ENCODE measurements at places on chromosomes 4 and X. TPM values are rescaled to one million over a fixed set of nuclear protein-coding genes. Genes with fewer than 3 reads are reported as not detected.

DNA sequence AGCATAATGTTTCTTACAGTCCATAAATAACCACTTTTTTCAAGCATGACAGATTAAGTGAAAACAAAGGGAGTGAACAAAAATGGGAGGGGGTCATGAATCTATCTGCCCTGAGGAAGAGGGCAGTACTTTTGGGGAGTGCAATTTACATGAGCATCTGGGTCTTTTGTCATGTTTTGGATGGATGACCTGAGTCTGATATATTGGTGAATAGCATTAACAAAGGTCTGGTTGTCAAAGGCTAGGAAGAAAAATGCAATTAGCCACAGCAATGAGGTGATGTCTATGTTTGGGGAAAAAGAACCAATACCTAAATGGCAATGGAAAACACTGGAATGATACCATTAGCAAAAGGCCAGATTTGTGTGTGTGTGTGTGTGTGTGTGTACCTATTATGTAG lies 15.1 kb upstream of the MAD2L1 start:
- no peaks in the 10 kb centered on the region for H3K27me3 ChIP-seq
- DNase-seq, result no peak
- no peak overlapping the region for H3K4me3 ChIP-seq
- H3K27ac ChIP-seq, result no peak overlapping the region
- H3K36me3 ChIP-seq, result no peaks in the 10 kb centered on the region

DNA sequence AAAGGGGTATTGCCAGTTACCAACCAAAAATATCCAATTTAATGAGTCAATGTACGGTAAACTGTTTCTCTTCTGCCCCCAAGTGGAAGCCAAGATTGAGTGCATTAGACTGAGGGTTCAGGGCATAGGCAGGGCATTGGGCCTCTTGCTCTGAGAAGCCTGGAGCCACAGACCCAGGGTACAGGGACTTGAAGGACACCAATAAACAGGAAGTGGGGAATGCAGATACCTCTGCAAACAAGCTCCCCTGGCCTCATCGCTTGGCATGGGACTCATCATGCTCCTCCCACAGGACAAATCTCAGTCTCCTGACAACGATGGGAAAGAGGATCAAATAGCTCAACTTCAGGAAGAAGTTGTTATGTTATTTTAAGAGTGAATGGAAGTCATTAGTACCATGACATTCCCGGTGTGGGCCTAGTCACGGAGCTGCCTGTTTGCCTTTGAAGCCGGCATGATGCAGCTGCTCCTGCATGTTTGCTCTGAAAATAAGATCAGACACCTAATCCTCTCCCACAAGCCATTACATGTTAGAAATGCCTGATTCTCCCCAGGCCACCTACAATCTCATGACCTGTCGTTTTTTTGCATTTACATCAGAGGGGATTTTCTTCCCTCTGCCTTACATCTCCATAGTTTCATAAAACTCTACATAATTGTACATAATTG lies 224.2 kb downstream of the RCHY1 start:
- H3K4me3 ChIP-seq, result no peak overlapping the region
- H3K36me3 ChIP-seq, result no peaks in the 10 kb centered on the region
- no peak overlapping the region for H3K27ac ChIP-seq
- H3K27me3 ChIP-seq, result no peaks in the 10 kb centered on the region
- no peaks in the 10 kb centered on the region for H3K4me1 ChIP-seq

GRCh38 chrX:3403748-3404147 lies 57.3 kb upstream of the MXRA5 start:
- H3K4me1 ChIP-seq, result no peaks in the 10 kb centered on the region
- no peak overlapping the region for H3K4me3 ChIP-seq
- no peaks in the 10 kb centered on the region for H3K36me3 ChIP-seq
- peaks cover 6% of the 10 kb centered on the region for H3K27me3 ChIP-seq
- DNase-seq, result no peak

DNA sequence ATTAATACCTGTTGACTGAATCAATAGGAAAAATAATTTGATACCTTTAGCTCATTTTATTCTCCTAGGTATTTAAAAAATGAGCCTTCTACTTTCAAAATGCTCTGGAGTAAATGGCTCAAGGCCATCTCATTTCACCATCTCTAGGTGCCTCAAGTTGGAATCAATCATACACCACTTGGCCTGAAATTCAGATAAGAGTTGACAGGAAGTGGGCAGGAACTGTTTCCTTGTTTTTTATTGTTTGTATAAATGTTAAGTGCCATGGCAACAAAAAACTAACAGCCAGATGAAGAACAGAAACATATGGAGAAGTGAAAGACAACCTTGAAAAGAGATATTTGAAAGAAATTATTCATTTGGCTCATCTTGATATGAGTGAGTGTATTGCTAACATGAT lies 12.4 kb downstream of the LIMCH1 start:
- no peak overlapping the region for H3K27ac ChIP-seq
- H3K36me3 ChIP-seq, result no peaks in the 10 kb centered on the region
- H3K27me3 ChIP-seq, result no peaks in the 10 kb centered on the region
- no peaks in the 10 kb centered on the region for H3K4me1 ChIP-seq
- H3K4me3 ChIP-seq, result no peak overlapping the region
- no peak for DNase-seq

- H3K27me3 ChIP-seq, result no peaks in the 10 kb centered on the region
- H3K27ac ChIP-seq, result no peak overlapping the region
- peak; percentile 7 for DNase-seq
- H3K4me1 ChIP-seq, result no peaks in the 10 kb centered on the region
- H3K4me3 ChIP-seq, result no peak overlapping the region
- no peaks in the 10 kb centered on the region for H3K36me3 ChIP-seq
Observed at GRCh38 chr4:78336093-78336943, 215.3 kb upstream of the ANXA3 start.

DNA sequence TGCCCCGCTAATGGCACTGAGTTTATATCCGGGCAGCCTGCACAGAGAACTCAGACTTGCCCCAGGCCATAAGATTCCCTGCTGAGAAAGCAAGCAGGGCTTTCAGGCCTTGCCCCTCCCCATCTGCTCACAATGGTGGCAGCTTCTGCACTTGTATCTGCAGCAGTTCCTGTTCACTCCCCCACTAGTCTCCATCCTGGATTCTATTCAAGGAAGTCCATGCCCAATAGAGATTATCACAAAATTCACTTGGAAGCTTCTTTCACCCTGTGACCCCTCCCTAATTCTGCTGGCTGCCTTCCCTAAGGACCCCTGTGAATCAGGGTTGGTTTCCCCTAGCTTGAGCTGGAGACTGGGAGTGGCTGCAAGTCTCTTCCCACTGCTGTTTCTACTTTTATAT lies 34.5 kb upstream of the UCP1 start:
- peak; percentile 18 for DNase-seq
- H3K4me3 ChIP-seq, result no peak overlapping the region
- no peaks in the 10 kb centered on the region for H3K36me3 ChIP-seq
- no peak overlapping the region for H3K27ac ChIP-seq
- no peaks in the 10 kb centered on the region for H3K27me3 ChIP-seq
- H3K4me1 ChIP-seq, result no peaks in the 10 kb centered on the region

DNA sequence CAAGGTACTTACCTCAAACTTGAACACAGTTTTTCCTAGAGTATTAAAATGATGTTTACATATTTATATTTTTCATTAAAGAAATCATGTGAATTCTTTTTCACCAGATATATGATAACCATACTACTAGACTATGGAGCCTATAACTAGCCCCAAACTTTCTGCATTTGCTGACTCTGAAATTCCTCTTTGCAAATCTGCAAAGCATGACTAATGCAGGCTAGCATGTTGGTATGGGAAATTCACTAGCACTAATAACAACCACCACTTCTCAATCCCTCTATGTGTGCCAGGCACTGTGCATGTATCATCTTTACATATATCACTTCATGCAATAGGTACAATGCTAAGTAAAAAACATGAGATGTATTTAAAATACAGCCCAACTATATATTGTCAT lies 51.1 kb downstream of the SLC10A7 start:
- no peaks in the 10 kb centered on the region for H3K27me3 ChIP-seq
- peaks cover 86% of the 10 kb centered on the region for H3K4me1 ChIP-seq
- peak overlapping the region; percentile 8 for H3K27ac ChIP-seq
- no peak overlapping the region for H3K4me3 ChIP-seq

GRCh38 chr4:163665521-163666331 lies 171.2 kb downstream of the TMA16 start:
- H3K27ac ChIP-seq, result no peak overlapping the region
- H3K4me3 ChIP-seq, result no peak overlapping the region
- H3K4me1 ChIP-seq, result peaks cover 7% of the 10 kb centered on the region
- no peaks in the 10 kb centered on the region for H3K27me3 ChIP-seq
- H3K36me3 ChIP-seq, result no peaks in the 10 kb centered on the region

GRCh38 chr4:80963051-80963450 lies 67.5 kb upstream of the BMP3 start:
- no peaks in the 10 kb centered on the region for H3K27me3 ChIP-seq
- H3K27ac ChIP-seq, result no peak overlapping the region
- H3K4me1 ChIP-seq, result no peaks in the 10 kb centered on the region
- H3K4me3 ChIP-seq, result no peak overlapping the region
- no peaks in the 10 kb centered on the region for H3K36me3 ChIP-seq

- H3K4me1 ChIP-seq, result no peaks in the 10 kb centered on the region
- H3K27me3 ChIP-seq, result peaks cover 12% of the 10 kb centered on the region
- no peak overlapping the region for H3K27ac ChIP-seq
Observed at GRCh38 chr4:10253765-10254164, 137.2 kb upstream of the WDR1 start.

- no peak overlapping the region for H3K27ac ChIP-seq
- H3K36me3 ChIP-seq, result no peaks in the 10 kb centered on the region
- DNase-seq, result peak; percentile 95
- no peak overlapping the region for H3K4me3 ChIP-seq
- H3K27me3 ChIP-seq, result peaks cover 19% of the 10 kb centered on the region
- H3K4me1 ChIP-seq, result no peaks in the 10 kb centered on the region
Observed at GRCh38 chr4:170259631-170260153, 169.9 kb upstream of the AADAT start.

DNA sequence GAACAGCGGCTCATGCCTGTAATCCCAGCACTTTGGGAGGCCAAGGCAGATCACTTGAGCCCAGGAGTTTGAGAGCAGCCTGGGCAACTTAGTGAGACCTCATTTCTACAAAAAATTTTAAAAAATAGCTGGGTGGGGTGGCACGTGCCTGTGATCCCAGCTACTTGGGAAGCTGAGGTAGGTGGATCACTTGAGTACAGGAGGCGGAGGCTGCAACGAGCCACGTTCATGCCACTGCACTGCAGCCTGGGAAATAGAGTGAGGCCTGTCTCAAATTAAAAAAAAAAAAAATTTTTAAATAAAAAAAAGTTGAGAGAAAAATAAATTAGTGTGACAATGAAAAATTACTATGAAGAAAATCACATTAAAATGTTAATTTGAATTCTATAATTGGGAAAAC lies 10.5 kb downstream of the VEGFC start:
- H3K27me3 ChIP-seq, result peaks cover 11% of the 10 kb centered on the region
- no peaks in the 10 kb centered on the region for H3K36me3 ChIP-seq
- H3K4me1 ChIP-seq, result no peaks in the 10 kb centered on the region
- H3K4me3 ChIP-seq, result no peak overlapping the region

GRCh38 chr4:140277576-140277975 lies 95.9 kb upstream of the SCOC start:
- H3K36me3 ChIP-seq, result no peaks in the 10 kb centered on the region
- no peak overlapping the region for H3K4me3 ChIP-seq
- no peak for DNase-seq
- H3K27me3 ChIP-seq, result peaks cover under 1% of the 10 kb centered on the region

DNA sequence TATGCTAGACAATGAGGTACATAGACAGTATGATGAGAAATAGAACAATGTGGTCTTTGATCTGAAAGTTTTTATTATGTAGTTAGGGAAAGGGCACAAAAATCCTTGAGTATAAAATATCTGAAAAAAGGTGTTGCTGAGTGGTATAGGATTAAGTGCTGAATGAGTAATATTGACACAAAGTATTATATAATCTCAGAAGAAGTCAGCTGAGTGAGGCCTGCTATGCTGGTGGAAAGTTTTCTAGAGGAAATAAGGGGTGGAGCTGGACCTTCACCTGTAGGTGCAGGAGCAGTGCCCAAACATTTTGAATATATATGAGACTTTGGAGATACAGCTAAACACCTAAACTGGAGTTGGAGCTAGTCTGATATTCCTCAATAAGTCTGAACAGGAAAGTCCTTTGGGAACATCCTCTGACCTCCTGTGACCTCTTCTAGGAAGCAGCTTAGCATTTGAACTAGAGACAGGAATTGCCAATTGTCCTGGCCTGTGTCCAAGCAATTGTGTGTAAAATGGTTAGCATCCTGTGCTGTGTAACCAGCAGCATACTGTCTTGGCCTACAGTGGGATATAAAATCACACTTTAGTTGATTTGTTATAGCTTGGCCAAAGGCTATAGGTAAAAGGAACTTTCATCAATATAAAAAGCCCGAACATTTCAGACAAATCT lies 285.3 kb downstream of the ANKRD50 start:
- peaks cover 39% of the 10 kb centered on the region for H3K4me1 ChIP-seq
- H3K36me3 ChIP-seq, result no peaks in the 10 kb centered on the region
- H3K27me3 ChIP-seq, result no peaks in the 10 kb centered on the region

DNA sequence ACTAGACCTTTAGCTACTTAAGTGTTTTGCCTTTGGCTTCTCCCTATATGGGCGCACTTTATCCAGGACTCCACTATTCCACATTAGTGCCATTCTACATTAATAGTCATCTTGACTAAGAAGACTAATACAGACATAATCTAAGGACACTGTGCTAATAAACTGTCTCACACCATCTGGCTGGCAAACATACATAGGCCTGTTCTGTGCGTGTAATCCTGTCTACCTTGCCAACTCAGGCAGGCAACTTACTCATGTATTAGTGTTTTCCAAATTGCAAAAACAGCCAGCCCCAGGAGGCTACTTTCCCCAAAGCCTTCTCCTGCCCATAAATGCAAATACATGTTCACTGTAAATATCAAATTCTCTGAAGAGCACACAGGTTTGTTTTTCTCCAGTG lies 587.3 kb downstream of the TMA16 start:
- H3K4me3 ChIP-seq, result no peak overlapping the region
- DNase-seq, result no peak
- no peaks in the 10 kb centered on the region for H3K36me3 ChIP-seq

DNA sequence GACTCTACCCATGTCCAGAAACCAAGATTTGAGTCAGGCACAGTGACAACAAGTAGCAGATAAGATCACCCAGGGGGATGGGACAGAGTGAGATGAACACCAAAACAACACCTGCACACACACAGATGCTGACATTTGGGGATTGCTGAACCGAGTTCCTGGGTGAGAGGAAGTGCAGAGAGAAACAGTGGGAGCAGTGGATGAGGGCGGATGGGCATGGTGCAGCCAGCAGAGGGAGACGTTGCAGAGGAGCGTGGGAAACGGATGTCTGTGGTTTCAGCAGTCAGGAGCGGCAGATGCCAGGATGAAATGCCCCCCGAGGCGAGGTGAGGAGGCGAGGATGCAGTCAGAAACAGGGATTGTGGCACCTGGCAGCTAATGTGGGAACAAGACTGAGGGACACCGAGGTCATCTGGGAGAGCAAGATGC lies 78.6 kb upstream of the STS start:
- no peaks in the 10 kb centered on the region for H3K4me1 ChIP-seq
- no peaks in the 10 kb centered on the region for H3K27me3 ChIP-seq
- no peaks in the 10 kb centered on the region for H3K36me3 ChIP-seq
- H3K4me3 ChIP-seq, result no peak overlapping the region

Gene TEX13B
- not detected for total RNA-seq

Gene REPS2
- total RNA-seq, result 0.04 TPM

Gene LAMP2
- 61.0 TPM for total RNA-seq

Gene IL9R
- total RNA-seq, result 0.44 TPM

Gene TMSB15C
- total RNA-seq, result 10.8 TPM

Gene NSUN7
- 1.1 TPM for total RNA-seq
